ENCODE measurements at places on chromosomes 3 and 15.

DNA sequence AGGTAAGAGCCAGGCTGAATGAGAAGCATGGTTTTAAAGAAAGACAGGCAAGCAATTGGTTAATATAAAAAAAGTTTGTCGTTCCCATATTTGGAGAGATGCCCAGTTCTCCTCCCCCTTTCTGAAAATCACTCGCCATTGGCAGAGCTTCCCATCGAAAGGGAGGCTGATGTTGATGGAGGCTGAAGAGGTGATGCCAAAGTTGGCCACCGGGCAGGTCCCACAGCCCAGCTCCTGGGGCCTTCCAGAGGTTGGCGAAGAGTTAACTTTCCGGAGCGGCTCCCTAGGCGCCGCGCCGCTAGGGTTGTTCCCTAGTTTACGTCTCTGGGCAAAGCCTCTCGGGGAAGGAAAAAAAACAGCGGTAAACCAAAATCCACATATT is 793 bp downstream of the PCOLCE2 start:
- DNase-seq: peak; percentile 29

- no peak for DNase-seq
Observed at GRCh38 chr15:74388363-74388951, 21.0 kb upstream of the CYP11A1 start.

DNA sequence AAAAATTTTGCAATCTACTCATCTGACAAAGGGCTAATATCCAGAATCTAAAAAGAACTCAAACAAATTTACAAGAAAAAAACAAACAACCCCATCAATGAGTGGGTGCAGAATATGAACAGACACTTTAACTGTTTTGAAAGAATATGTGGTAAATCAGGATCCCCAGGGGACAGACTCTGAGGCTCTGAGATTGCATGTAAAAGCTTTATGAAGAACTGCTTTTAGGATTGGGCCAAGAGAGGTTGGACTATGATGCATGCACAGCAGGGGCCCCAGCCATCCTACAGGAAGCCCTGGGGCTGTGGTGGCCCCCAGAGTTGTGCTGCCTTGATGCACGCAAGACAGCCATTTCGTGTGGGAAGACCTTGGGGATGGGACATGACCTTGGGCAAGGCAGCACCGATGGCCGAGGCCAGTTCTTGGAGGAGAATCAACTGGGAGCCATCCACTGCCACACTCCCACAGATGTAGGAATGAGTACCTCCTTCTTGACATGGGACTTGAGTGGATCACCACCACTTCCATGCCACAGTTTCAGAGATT is 298.1 kb upstream of the THBS1 start:
- no peak for DNase-seq

DNA sequence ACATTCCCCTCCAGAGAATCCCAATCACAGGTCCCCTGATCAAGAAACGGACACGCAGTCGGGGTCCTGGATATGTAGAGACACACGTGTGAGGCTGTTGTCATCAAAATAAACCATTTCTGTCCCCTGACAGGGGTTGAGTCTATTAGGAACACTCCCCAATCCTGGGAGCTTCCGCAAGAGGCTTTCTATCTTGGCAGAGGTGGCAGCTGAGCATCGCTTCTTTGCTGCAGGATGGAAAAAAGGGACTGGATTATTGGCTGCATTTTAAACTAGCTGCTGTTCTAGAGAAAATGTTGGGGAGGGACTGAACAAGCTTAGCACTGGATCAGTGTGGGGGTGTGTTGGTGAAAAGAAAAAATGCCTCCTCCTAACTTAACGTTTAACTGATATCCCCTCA is 2.5 kb upstream of the CNTN4 start:
- DNase-seq: no peak

DNA sequence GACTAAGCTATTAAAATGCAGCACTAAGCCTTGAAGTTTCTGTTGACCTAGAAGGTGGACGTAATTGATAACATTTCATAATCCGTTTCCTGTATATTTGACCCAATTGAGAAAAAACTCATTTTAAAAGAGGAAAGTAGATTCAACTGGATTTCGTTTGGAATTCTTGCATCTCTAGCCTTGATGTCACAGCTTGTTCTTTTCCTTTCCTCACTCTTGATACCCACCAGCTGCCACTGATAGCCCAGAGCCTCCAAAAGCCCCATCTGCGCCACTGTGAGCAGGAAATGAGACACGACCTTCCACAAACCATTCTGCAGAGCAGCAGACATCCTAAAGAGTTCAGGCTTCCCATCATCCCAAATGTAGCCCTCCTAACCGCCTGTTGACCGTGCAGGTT is 61.8 kb downstream of the FOXB1 start:
- no peak for DNase-seq

- DNase-seq: no peak
Observed at GRCh38 chr3:53100818-53101466, 29.3 kb downstream of the RFT1 start.

- no peak for DNase-seq
Observed at GRCh38 chr3:130640027-130640426, 106.6 kb downstream of the PIK3R4 start.

- DNase-seq: no peak
Observed at GRCh38 chr15:65835447-65835846, 33.8 kb upstream of the RAB11A start.

DNA sequence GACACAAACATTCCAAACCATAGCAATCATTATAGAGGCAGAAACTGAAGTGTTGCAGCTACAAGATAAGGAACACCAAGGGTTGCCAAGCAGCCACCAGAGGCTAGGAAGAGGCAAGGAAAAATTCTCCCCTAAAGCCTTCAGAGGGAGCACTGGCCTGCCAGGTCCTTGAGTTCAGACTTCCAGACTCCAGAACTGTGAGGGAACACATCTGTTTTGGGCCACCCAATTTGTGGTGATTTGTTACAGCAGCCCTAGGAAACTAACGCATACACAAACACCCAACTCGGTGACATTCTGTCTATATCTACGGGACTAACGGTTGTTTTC is 54.6 kb downstream of the MB21D2 start:
- DNase-seq: no peak

Measured in Kasumi-1 (cell line).